ENCODE measurements at places on chromosomes 5 and 9. TPM values are rescaled to one million over a fixed set of nuclear protein-coding genes. Genes with fewer than 3 reads are reported as not detected.

- DNase-seq, result no peak
- no peaks in the 10 kb centered on the region for H3K27me3 ChIP-seq
- H3K4me3 ChIP-seq, result no peak overlapping the region
- H3K36me3 ChIP-seq, result no peaks in the 10 kb centered on the region
- H3K27ac ChIP-seq, result no peak overlapping the region
Measured at GRCh38 chr5:60978968-60979367, 34.0 kb downstream of the NDUFAF2 start.

SLC1A3 gene
- 23.5 TPM for total RNA-seq

DNA sequence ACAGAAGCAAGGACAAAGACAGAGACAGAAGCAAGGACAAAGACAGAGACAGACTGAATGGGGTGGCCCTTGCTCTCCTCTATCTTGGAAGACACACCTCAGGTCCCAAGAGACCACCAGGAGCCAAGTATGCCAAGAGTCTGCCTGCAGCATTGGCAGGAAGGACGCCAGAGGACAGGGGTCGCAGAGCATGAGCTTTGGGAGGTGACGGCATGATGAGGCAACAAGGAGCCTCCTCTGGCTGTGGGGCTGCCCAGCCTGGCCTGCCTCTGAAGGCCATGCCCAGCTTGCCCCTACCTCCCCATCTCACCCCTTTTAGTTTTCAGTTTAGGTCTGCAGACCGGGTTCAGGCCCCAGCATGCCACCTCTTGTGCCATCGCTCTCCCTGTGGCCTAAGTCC is 17.6 kb downstream of the PDGFRB start:
- no peak overlapping the region for H3K4me3 ChIP-seq
- no peak for DNase-seq
- no peaks in the 10 kb centered on the region for H3K36me3 ChIP-seq
- no peaks in the 10 kb centered on the region for H3K27me3 ChIP-seq

CEL gene
- 3.6 TPM for total RNA-seq

- no peaks in the 10 kb centered on the region for H3K27me3 ChIP-seq
- no peak for DNase-seq
- H3K4me1 ChIP-seq, result no peaks in the 10 kb centered on the region
- H3K27ac ChIP-seq, result no peak overlapping the region
- H3K36me3 ChIP-seq, result no peaks in the 10 kb centered on the region
Measured at GRCh38 chr5:118529361-118530144, 458.8 kb downstream of the DTWD2 start.

GRCh38 chr9:81829195-81829882 is 98.9 kb upstream of the SPATA31D4 start:
- DNase-seq, result no peak
- no peak overlapping the region for H3K27ac ChIP-seq
- no peaks in the 10 kb centered on the region for H3K27me3 ChIP-seq
- H3K4me3 ChIP-seq, result no peak overlapping the region

DNA sequence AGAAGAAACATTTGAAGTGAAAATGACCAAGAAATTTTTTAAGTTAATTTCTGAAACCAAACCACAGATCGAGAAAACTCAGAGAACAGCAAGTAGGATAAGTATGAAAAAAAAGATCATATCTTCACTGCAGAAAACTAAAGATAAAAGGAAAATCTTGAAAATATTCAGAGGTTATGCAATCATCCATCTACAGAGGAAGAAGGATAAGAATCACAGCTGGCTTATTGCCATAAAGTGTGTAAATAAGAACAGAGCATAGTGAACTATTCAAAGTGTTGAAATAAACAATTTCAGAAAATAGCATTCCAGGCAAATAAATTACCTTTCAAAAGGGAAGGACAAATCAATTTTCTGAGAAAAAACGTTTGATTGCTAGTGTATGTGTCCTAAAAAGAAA is 1191.7 kb upstream of the CDH6 start:
- H3K36me3 ChIP-seq, result no peaks in the 10 kb centered on the region
- H3K4me1 ChIP-seq, result no peaks in the 10 kb centered on the region
- H3K27me3 ChIP-seq, result no peaks in the 10 kb centered on the region
- no peak overlapping the region for H3K27ac ChIP-seq

DNA sequence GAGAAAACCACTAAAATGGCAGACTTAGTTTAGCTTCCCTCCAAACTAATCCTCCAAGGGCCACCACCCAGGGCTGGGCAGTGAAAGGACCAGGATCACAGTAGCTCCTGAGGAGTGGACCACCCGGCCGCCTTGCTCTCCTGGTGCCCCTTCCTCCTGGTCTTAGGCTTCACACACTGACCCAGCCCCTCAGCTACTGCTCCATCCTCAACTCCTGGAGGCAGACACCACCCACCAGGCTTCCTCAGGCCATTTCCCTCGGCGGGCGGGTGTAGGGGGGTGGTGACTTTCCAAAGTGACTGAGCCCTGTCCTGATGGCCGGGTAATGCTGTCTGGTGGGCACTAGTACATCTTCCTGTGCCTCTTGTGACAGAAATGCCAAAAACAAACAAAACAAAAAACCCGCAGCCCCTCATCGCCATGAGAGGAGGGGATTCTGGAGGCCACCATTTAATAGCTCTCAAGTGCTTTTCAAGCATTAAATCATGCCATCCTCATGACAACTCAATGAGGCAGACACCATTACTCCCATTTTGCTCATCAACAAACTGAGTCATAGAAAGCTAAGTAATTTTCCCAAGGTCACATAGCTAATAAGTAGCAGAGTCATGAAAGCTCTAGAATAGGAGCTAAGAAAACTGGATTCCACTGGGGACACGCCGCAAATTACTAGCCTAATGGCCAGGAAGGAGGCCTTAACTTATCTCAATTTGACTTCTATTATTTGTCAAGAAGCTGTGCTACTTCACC is 91.3 kb upstream of the LRRTM2 start:
- no peak overlapping the region for H3K4me3 ChIP-seq
- no peaks in the 10 kb centered on the region for H3K36me3 ChIP-seq
- H3K4me1 ChIP-seq, result no peaks in the 10 kb centered on the region
- H3K27ac ChIP-seq, result no peak overlapping the region
- DNase-seq, result no peak

DNA sequence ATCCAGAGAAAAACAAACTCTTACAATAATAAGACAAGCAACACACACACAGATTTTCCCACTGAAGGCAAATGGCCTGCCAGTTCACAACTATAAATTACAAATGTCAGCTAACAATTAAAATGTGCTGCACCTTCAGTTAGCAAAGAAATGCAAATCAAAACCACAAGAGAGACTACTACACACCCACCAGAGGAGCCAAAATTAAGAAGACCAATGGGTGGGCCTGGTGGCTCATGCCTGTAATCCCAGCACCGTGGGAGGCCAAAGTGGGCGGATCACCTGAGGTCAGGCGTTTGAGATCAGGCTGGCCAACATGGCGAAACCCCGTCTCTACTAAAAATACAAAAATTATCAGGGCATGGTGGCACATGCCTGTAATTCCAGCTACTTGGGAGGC is 15.1 kb upstream of the IPPK start:
- no peak for DNase-seq
- H3K36me3 ChIP-seq, result no peaks in the 10 kb centered on the region
- H3K4me3 ChIP-seq, result no peak overlapping the region
- H3K27me3 ChIP-seq, result no peaks in the 10 kb centered on the region
- no peak overlapping the region for H3K27ac ChIP-seq

DNA sequence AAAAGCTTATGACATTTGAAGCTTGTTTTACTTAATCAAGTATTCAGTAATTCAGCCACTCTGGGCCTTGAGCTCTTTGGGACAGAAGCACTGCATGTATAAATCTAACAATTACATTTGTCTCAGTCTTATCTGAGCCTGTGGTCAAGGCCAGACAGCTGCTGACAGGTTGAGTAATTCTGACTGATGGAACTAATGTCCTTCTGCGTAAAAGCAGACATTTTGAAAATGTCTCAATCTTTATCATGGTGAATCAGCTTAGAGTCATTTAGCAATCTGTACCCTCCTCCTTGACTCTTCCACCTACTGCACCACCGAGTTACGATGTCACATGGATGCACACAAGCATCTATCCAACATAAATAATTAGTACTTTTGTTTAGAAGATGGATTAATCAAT is 400.0 kb downstream of the ARRDC3 start:
- H3K27me3 ChIP-seq, result no peaks in the 10 kb centered on the region
- H3K4me3 ChIP-seq, result no peak overlapping the region
- no peak for DNase-seq
- H3K36me3 ChIP-seq, result no peaks in the 10 kb centered on the region
- H3K4me1 ChIP-seq, result no peaks in the 10 kb centered on the region

RASGRF2 gene
- total RNA-seq, result 4.7 TPM

SPACA9 gene
- 5.5 TPM for total RNA-seq

DEPDC1B gene
- 1.3 TPM for total RNA-seq

PIP5K1B gene
- 8.2 TPM for total RNA-seq

IL9 gene
- total RNA-seq, result not detected

GRCh38 chr5:6686501-6686900 is 26.7 kb upstream of the TENT4A start:
- H3K4me3 ChIP-seq, result no peak overlapping the region
- H3K27ac ChIP-seq, result no peak overlapping the region
- no peaks in the 10 kb centered on the region for H3K36me3 ChIP-seq
- no peak for DNase-seq

GRCh38 chr9:38160613-38161215 is 91.7 kb upstream of the SHB start:
- no peaks in the 10 kb centered on the region for H3K27me3 ChIP-seq
- H3K36me3 ChIP-seq, result no peaks in the 10 kb centered on the region
- no peak overlapping the region for H3K4me3 ChIP-seq
- no peak overlapping the region for H3K27ac ChIP-seq
- DNase-seq, result no peak

TMEM252 gene
- not detected for total RNA-seq

DNA sequence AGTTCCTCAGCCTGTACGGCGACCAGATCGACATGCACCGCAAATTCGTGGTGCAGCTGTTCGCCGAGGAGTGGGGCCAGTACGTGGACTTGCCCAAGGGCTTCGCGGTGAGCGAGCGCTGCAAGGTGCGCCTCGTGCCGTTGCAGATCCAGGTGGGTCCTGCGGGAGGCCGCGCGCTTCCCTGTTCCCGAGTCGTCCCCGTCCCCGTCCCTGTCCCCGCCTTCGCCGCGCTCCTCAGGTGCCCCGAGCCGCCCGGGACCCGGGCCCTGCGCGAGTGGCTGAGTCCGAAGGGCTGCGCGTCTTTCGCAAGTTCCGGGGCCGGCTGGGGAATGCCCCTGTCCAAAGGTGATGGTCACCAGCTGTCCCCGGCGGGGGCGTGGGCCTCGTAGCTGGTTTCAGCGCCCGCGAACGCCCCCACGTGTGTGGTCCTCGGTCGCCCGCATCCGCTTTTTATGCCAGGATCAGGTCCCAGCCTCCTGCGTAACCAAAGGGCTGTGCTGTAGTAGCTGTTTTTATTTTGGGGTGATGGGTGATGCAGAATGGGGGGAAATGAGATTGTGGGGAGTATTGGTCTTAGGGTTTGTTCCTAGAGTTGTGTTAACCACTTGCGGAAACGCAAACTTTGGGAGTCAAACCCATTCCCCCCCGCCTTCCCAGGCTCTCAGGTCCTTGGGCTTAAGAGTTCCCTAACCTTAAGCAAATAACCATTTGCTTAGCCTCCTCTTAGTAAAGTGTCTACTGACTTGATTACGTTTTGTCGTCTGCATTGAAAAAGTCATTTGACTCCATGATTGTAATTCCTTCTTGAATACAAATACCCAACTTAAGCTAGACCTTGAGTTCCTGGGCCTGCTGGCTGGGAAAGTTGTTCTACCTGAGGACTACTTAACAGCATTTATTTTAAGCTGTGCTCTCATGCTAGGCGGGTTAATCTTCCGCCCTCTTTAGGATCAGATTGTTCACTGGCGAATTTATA is 663 bp downstream of the ISOC1 start:
- H3K36me3 ChIP-seq, result no peaks in the 10 kb centered on the region
- no peaks in the 10 kb centered on the region for H3K4me1 ChIP-seq
- no peaks in the 10 kb centered on the region for H3K27me3 ChIP-seq
- DNase-seq, result peak; percentile 89
- peak overlapping the region; percentile 43 for H3K4me3 ChIP-seq
- peak overlapping the region; percentile 9 for H3K27ac ChIP-seq

DNA sequence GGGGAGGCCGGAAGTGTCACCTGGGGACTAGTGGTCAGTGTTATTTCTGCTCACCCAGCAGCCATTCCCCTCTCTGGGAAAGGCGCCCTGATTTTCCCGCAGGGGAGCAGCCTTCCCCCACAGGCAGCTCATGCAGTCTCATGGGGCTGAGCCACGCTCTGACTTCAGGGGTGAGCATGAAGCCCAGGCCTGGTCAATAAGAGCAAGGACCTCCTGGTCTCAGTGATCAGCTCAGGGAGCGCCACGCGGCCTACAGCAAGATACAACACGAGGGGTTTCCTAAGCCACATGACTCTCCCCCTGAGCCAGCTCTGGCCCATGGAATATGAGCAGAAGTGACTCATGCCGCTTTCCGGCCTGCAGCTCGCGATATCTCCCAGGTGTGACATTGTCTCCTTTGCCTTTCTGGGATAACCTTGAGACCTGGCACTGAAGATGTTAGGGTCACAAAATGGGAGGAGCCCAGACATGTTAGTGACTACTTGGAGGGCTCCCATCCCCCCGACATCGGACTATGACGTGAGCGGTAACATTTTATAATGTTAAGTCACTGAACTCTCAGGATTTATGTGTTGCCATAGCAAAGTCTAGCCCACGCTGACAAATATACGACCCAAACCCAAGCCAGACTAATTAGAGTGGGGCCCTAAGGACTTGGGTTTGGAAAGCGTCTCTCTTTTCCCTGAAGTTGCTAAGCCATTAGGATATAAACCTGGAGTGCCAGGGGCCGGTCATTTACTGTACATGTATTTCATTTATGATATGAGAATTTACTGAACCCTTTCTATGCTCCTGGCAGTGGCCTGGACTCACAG is 46.5 kb upstream of the GFPT2 start:
- no peak overlapping the region for H3K4me3 ChIP-seq
- H3K27me3 ChIP-seq, result no peaks in the 10 kb centered on the region
- H3K4me1 ChIP-seq, result no peaks in the 10 kb centered on the region
- no peaks in the 10 kb centered on the region for H3K36me3 ChIP-seq

DNA sequence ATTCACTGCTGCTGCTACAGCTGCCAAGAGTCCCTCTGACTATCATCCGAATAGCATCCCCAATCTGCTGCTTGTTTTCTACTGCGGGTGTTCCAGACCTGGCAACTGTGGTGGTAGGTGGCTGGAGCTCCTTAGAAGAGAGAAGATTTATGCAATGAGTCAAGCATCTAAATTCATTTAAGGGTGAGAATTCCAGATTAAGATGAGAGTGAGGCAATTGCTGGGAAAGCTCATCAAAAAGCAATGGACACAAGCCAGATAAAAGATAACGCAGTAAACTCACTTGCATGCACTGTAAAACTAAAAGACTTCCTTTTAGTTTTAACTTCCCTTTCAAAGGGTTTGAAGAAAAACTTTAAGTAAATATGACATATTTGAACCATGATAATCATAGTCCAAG is 3.9 kb downstream of the PLK2 start:
- H3K4me3 ChIP-seq, result peak overlapping the region; percentile 68
- H3K36me3 ChIP-seq, result peaks cover 3% of the 10 kb centered on the region
- peaks cover 3% of the 10 kb centered on the region for H3K4me1 ChIP-seq
- H3K27ac ChIP-seq, result no peak overlapping the region
- H3K27me3 ChIP-seq, result no peaks in the 10 kb centered on the region
- no peak for DNase-seq

ANXA2R gene
- total RNA-seq, result 6.4 TPM

GRIA1 gene
- total RNA-seq, result 6.5 TPM
